ENCODE measurements at places on chromosomes 5 and 9.

DNA sequence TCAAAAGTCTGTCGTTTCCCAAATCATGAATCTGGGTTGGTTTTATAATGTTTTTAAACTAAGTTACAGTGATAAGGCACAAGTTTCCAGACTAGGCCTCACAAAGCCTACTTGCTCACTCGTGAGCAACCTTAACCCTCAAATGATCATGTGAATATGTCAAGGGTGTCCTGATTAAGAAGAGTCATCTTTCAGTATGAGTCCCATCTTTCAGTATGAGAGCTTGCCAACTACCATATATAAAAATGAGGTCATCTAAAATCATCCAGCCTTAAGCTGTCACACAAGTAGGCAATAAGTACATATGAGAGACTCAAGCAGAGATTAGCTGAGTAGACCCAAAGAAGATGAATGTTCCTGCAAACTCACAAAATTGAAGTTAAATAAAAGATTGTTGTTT, 668.4 kb upstream of the FAM174A start:
- DNase-seq: no peak

GRCh38 chr5:108727651-108728565, 19.8 kb upstream of the FER start:
- peak; percentile 35 for DNase-seq

GRCh38 chr9:68726489-68726888, 21.4 kb downstream of the PIP5K1B start:
- no peak for DNase-seq

DNA sequence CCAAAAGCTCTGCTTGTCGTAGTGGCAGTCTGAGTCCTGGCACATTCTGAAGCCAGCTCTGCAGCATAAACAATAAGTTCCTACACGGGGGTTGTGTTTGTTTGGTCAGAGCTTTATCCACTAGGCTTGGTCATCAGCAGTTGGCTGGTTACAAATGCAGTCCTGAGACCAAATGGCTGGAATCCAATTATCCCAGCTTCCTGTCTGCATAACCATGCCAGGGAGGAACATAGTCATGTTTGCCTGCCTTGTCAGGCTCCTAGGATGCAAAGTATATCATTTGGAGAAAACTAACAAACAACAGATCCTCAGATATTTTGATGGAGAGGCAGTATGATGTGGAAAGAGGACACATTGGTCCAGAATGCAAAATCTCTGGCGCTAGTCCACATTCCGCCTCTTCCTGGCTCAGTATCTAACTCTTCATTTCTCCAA, 85.8 kb downstream of the FBXO38 start:
- DNase-seq: no peak

DNA sequence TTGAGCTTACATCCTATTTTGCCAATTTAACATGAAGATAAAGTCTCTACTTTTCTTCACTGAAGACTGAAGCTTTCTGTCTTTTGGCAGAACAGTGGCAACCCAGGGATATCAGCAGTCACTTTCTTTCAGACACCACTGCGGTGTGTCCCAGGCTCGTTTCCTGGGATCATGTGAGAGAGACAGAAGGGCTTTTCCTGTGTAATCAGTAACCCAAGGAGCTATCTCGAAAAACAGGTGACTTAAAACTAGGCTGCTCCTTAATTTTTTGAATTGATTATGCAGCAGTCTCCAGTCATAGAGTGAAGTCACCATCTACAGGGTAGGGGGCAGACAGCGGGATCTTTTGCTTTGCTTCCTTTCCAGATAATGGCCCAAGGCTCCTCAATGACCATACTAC, 68.5 kb downstream of the ZNF462 start:
- no peak for DNase-seq

GRCh38 chr9:134028575-134029247, 3.4 kb downstream of the BRD3OS start:
- DNase-seq: no peak

DNA sequence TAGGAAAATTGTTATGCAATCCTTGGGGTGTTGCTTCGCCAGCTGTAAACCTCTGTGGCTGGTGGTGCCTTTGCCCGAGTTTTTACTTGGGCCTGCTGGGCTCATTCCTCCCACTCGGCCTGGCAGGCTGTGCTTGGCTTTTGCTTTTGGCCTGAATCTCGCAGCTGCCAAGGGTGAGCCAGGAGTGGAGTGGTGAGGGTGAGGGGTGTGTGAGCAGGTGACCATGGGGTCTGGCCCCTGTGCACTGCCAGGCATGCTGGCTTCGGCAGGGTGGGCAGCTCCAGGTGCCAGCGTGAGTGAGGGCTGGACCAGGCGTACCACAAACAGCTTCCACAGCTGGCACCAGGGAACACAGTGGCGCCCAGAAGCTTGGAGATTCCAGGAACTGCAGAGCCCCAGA, 12.6 kb upstream of the DHFR start:
- DNase-seq: no peak

DNA sequence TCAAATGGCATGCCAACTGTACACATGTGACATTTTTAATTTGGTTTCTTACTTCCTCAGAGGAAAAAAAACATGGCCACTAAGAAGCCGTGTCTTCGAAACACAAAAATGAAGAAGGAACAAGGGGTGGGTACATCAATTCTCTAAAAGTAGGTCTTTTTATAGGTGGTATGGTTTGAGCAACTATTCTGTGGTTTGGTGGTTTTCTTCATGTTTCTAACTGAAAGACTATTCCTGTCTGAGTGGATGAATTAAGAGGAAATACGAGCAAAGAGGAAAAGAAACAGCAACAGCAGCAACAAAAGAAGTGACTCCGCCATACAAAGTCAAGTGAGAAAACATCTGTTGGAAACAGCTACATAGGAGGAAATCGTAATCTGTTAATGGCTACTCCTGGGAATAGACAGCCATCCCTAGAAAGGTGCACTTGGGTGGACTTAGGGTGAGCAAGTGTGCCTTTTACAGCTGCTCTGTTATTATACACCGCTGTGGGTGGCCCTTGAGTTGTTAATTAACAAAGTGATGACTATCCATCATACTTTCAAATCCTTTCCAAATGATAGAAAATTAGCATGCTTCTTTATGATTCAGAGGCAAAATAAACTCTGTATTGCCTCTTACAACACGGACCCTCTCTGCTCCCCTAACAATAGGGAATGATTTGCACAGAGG, 575.8 kb downstream of the TLE1 start:
- no peak for DNase-seq

DNA sequence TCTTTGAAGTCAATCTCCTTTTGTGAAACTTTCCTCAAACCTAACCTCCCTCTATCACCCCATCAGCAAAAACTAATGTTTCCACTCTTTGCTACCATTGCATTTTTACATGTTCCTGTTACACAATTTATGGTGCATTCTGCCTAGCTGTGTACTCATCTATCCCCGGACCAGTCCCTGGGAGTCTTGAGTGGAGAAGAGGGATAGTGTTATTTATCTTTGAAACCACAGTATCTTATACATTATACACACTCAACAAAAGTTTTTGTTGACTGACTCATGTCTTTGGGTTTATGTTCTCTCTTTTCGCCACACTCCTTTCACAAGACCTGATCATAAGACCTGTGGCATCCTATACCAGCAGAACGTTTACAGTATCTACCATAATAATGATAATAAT, 26.4 kb downstream of the TNFAIP8 start:
- DNase-seq: no peak

DNA sequence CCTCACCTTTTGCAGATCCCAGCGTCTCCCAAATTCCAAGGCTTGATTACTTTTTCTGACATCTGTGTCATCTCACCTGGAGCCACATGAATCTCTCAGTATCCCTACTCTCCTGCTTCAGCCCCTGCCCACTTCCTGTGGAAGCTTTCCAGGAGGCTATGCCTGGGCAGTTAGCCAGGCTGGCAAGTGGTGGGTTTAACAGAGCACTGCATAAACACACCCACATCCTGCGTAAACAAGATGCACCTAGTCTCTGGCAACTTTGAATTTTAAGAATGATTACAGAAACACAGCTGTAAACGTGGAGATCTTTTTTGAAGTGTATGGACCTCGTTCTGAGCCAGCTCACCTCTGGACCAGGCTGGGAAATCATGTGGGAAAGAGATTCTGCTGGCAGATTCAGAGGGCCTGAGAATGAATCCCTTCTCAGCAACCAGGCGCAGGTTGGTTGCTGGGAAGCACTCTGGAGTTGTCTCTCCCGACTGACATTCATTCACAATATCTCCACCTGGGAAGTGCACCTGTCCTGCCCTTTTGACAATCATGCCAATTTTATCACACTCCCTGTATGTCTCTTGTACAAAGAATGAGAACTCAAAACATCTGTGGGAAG, 55.7 kb upstream of the FANCC start:
- DNase-seq: no peak

DNA sequence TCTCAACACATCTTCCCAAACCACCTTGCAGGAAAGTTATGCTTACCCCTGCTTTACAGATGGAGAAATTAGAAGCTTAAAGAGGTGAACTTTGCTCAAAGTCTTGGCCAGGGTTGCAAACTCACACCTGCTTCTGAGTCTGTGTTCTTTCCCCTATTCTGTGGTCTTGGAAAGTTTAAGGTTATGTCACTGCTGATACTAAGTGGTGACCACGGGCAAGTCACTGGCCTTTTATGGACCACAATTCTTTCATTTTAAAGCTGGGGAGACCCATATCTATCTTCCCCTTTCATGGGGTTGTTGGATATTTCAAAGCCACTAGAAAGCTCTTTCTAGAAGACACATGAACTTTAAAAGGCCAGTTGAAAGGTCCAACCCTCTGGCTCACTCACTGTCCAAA, 95.4 kb upstream of the KLF4 start:
- DNase-seq: no peak

DNA sequence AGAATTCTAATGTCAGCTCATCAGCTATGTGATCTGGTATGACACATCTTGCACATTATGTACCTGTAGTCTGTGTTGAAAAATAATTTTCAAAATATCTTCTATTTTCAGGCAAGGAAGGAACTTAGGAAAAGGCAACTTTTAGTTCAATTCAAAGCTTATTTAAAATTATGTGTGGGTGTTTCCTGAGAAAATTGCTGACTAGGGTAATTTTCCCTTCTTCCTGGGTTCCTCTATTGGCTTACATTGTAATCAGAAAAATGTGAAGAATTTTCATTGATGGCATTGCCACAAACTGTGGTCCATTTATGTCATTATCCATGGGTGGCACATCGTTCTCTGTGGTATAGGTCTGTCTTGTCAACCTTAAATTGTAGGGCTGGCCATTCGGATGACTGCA, 328.7 kb upstream of the SGCD start:
- no peak for DNase-seq

GRCh38 chr9:89218040-89218928, 39.7 kb upstream of the SHC3 start:
- no peak for DNase-seq

DNA sequence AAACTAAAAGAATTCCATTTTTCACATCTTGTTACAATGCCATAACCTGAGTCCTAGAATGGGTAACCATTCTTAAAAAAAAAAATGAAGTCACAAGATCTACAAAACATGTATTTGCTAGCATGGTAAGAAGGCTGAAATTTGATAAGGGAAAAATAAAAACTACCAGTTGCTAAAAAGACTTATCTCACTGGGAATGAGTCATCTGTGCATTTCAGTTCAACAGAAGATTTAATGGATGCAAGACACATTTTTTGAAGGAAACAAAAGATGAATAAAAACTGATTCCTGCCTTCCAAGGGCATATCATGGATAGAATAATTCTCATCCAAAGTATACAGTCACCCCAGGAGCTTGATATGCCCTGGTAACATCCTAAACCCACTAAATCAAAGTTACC, 47.2 kb downstream of the SGTB start:
- no peak for DNase-seq

- no peak for DNase-seq
These were observed 1.5 kb downstream of the PLAA start for GRCh38 chr9:26945591-26945990.

DNA sequence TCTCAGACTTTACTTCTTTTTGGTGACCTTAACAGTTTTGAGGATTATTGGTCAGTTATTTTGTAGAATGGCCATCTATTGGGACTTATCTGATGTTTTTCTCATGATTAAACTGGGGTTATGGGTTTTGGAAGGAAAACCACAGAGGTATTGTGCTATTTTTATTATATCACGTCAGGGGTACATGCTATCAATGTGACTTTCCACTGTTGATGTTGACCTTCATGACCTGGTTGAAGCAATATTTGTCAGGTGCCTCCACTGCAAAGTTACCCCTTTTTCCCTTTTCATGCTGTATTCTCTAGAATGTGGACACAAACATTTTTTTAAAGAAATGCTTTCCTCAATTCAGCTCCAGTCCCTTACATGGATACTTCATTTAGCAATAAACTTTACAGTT, 152.8 kb upstream of the TSLP start:
- DNase-seq: no peak

GRCh38 chr9:106784076-106784475, 78.9 kb upstream of the ZNF462 start:
- no peak for DNase-seq

DNA sequence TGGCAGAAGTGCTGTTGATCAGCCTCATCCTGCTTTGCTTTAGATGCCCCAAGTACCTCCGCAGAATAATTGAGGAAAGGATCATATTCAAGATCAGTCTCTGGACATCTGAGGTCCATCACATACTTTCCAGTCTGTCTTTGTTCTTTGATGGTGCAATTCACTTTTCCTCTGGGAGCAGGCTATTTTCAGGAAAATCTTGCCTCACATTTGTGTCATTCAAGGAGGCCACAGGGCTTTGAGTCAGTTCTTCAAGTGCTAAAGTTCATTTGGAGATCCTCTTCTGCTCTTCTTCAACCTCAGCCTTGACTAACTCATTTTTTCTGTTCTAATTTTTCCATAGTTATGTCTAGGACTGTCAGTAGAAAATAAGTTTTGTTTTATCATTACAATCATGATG, 18.6 kb downstream of the EQTN start:
- DNase-seq: no peak

GRCh38 chr9:95499847-95500246, 16.9 kb downstream of the PTCH1 start:
- no peak for DNase-seq

- no peak for DNase-seq
These were observed 1032.7 kb downstream of the NR2F1-AS1 start for GRCh38 chr5:92548346-92548745.

DNA sequence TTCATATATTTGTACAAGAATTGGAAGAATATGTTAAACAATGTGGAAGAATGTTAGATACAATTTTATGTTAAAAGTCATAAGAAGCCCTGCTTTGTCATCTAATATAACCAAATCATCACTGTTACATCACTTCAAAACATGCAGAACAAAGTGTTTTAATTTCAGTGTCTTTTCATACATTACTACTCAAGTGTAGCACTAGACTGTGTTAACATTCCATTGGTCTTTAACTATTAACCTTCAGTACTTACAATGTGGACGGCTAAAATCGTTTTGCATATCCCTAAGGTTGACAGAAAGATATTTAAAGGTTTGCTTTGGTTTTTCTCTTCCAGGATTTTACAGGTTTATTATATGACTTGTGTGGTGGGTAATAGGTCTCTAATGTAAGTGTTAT, 50.9 kb downstream of the VCAN start:
- no peak for DNase-seq

- DNase-seq: no peak
These were observed 340.4 kb downstream of the RASEF start for GRCh38 chr9:82722561-82722960.

DNA sequence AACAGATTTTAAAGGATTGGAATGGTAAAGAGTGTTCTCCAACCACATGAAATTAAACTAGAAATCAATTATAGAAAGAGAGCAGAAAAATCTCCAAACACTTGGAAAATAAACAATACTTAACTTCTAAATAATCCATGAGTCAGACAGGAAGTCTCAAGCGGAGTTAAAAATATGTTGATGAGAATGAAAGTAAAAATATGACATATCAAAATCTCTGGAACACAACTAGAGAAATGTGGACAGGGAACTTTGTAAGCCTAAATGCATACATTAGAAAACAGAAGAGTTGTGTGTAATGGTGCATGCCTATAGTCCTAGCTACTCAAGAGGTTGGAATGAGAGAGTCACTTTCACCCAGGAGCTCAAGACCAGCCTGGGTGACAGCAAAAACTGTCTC, 47.9 kb upstream of the ZNF618 start:
- DNase-seq: no peak
